ENCODE measurements at places on chromosomes 3 and 15.

DNA sequence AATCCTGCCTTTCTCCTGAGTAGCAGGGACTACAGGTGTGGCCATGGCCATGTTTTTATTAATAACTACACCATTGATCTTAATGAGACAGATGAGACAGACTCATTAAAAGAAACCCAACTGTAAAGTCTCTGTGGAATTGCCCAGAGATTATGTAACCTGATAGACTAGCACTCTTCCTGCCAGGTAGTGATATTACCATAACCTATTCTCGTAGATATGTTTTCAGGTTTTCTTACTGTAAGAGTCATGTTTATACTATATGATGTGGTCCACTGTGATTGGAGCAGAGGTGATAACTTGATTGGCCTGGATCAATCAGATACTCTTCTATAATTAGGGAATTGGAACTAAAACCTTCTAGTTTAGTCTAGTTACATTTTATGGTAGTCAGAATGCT, 93.7 kb downstream of the NFKBIZ start:
- no peak for DNase-seq

DNA sequence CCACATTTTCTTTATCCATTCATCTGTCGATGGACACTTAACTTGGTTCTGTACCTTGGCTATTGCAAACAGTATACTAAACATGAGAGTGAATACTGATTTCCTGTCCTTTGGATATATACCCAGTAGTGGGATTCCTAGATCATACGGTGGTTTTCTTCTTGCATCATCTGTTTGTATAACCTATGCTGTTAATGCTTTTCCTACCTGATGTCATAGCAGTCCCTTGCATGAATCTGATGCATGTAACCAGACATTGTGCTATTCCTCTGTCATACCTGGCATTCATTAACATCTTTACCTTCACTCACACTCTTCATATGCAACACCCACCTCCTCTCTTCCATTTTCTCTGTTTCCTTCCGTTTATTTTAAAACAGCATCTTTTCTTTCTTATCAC, 185.2 kb downstream of the KLHL25 start:
- no peak for DNase-seq

GRCh38 chr3:128007033-128007424, 45.2 kb upstream of the SEC61A1 start:
- DNase-seq = no peak

DNA sequence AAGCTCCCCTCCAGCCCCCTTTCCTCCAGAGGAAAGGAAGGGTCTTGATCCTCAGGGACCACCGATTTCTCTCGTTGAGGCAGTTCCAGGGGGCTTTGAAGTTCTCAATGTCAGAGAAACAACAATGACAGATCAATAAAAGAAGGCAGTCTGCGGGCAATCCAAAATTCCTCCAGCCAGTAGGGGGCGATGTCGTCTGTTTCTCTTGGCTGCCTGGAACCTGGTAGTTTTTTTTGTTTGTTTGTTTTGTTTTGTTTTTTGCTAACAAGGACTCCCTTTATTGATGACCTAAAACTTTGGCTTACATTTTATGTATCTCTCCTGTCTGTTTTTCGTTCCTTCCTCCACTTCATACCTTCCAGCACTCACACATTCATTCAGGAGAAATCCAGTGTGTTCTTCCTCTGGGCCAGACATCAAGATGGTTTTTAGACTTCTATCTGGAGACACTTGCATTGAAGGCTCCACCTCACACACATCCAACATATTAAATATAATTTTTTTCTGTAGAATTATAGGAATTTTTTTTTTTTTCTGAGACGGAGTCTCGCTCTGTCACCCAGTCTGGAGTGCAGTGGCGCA, 276.6 kb downstream of the RPLP1 start:
- DNase-seq = no peak

GRCh38 chr15:26620528-26621458, 152.1 kb downstream of the GABRB3 start:
- no peak for DNase-seq

GRCh38 chr3:196431181-196432136, 768 bp downstream of the UBXN7 start:
- peak; percentile 15 for DNase-seq

- peak; percentile 34 for DNase-seq
Measured at GRCh38 chr3:122533931-122534334, 19.2 kb upstream of the KPNA1 start.

DNA sequence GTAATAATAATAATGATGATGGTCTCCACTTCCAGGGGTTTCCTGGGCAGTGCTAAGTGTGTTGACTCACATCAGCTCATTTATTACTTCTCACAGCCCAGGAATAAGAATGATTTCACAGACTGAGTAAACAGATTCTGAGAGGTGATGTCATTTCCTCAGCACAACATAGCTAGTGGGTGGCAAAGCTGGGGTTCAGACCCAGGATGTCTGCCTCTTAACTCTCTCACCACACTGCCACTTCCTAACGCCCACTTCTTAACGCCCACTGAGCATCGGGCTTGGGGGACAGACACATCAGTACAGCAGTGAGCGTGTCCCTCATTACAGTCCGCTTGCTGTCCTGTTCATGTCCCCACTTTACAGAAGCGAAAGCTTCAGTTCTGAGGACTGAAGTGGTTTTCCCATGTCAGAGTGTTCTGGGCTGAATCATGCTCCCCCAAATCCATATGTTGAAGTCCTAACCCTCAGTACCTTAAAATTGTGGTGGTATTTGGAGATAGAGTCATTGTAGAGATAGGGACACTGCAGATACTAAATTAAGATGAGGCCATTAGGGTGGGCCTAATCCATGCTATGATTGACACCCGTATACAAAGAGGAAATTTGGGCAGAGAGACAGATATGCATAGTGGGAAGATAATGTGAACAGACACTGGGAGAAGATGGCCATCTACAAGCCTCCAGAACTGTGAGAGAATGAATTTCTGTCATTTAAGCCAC, 68.0 kb downstream of the ATP2B2 start:
- DNase-seq = no peak

GRCh38 chr3:116288485-116288884, 156.8 kb downstream of the LSAMP start:
- no peak for DNase-seq

DNA sequence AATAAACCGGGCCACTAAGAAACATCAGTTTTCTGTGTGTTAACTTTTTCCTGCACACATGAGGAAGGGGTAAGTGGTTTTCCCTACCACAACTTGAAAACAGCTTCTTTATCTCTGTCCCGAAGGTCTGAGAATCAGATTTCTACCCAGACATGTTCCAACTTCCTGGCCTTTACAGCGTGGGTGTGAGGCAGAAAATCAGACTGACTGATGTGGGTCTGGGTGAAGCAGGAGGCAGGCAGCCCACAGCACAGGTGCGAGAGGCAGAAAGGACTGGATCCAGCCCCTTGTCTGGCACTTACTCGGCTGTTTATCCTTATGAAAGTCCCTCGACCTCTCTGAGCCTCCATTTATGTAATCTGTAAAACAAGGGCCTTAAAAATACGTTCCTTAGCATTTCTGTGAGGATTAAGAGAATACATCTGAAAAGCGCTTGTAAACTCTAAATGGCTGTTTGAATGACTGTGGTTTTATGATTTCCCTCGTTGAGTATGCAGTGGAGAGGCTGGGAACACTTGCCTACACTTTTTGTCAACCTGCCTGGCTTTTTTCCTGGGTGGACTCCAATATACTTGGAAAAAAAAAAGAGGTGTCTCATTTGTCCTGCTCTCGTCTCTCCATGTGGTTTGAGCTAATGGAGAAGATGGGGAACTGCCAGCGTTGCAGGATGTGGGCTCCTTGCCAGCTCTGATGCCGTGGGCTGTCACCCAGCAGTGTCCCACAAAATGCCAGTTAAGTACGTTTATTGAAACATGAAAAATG, 3.1 kb downstream of the AGBL1 start:
- DNase-seq = no peak

GRCh38 chr15:68387381-68388143, 44.4 kb downstream of the ITGA11 start:
- DNase-seq = no peak

- DNase-seq = no peak
Measured at GRCh38 chr15:27027229-27027628, 56.2 kb downstream of the GABRG3 start.

DNA sequence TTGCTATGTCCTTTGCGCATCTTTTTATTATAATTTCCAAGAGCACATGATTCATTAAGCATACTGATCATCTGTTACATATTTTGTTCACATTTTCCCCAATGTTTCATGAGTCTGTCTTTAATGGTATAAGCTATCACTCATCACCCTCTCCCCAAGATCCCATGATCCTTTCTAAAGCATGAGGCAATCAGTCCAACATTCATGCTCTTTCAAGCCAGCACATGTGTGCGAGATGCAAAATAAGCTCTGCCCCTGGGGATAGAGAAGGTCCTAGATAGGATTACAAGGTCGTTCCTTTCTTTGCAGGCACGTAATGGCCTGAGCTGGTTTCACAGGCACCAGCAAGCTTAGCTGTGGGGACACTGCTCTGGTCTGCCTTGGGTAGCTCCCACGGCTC, 32.2 kb upstream of the B3GNT5 start:
- no peak for DNase-seq

DNA sequence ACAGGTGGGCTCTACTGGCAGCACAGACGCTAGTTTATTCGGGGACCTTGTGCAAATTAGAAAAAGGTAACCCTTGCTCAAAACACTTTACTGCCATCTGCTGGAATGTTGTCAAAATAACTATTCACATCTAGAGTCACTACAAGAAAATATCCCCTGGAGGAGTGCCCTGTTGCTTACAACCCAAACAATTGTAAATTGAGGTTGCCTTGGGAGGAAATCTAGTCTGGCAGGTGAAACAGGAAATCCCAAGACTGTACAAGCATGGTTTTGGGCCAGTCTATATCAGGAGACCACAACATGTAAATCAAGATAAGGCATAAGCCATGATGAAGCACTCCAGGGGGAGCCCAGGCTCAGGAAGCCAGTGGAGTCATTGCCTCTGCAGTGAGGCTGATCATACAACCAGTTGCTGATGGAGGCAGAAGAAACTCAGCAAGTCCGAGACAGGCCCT, 136.8 kb upstream of the ACP3 start:
- DNase-seq = peak; percentile 63

GRCh38 chr3:153079386-153079785, 82.6 kb upstream of the RAP2B start:
- DNase-seq = no peak

- DNase-seq = no peak
Measured at GRCh38 chr3:44476181-44476611, 1.3 kb downstream of the ZNF445 start.

DNA sequence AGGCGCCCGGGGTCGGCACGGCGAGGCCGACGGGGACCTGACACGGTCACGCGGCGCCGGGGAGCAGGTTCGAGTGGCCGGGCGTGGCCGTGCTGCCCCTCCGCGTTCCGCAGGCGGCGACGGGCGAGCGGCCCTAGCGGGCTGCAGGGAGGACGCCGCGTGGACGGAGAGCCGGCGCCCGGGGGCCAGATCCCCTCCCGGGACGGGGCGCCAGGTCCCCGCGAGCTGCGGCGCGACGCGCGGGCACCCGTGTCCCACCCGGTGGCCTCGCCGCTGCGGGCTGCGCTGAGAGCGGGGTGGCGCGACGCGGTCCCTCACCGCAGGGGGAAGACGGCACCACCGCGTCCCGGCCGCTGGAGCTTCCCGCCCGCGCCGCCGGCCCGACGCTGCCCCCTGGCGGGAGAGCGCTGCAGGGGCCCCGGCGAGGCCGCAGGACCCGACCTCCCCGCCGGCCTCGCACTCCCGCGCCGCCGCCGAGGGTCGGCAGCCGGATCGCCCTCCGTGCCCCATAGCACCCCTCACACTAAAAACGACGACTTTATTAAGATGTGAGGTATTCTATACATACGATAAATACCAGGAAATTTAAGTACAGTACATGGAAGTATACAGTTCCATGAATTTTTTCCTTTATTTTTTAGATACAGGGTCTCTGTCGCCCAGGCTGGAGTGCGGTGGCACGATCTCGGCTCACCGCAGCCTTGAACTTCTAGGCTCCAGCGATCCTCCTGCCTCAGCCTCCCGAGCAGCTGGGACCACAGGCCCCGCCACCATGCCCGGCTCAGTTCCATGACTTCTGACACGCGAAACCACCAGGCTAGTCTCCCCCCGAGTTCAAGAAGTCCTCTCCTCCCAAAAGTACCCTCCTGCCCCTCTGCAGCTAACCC, 1.3 kb upstream of the PIGZ start:
- DNase-seq = no peak

DNA sequence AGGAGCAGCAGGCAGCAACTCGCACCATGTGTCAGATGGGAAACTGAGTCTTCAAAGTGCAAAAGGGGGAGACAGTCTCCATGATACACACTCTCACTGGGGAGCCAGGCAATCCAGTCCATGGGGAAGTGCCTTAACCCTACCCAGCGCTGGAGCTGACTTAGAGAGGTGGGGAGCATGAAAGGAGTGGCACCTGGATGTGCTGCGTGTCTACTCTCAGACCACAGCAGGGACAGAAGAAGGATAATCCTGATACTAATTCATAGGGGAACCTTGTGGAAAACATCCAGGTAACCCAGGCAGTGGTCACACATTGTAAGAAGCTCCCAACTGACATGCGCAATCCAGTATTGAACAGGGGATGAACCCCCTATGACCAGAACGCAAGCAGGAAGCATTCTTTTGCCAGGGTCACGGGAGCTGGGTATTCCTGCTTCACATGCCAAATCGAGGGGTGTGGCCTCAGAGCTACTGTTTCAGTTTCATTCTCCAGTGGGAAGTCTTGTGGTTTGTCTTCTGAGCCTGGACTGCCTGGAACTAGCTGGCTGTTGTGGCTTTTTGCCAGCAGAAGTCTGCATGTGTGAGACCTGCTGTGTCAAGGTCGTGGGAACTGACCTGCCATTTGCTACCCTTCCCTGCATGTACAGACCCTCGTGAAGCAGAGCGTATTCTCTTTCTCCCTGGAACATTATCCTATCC, 367.6 kb upstream of the NDN start:
- DNase-seq = no peak

DNA sequence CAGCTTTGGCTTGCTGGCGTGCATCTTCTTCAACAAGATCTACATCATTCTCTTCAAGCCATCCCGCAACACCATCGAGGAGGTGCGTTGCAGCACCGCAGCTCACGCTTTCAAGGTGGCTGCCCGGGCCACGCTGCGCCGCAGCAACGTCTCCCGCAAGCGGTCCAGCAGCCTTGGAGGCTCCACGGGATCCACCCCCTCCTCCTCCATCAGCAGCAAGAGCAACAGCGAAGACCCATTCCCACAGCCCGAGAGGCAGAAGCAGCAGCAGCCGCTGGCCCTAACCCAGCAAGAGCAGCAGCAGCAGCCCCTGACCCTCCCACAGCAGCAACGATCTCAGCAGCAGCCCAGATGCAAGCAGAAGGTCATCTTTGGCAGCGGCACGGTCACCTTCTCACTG, 40.6 kb upstream of the CSTA start:
- DNase-seq = no peak

- DNase-seq = no peak
Measured at GRCh38 chr15:91936927-91937326, 83.4 kb downstream of the SLCO3A1 start.

DNA sequence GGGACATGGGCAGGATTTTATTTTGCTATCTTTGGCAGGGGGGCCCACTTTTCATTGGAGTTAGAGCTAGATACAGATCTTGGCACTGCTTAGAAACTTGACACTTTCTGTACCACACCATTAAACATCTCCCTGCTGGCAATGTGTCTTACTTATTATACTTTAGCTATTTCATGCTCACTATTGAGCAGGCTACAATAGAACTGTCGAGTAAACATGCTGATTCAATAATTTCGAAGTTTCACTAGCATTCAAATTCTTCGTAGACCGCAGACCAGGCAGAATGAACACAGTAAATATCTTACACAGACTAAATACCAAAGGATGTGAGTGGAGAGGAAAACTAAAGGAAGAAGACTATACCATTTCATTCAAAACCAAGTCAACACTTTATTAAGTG, 180.8 kb downstream of the UNC13C start:
- DNase-seq = no peak

Data from SW 1271 (cell line).